ENCODE measurements at places on chromosomes 1 and 21.

GRCh38 chr1:84689514-84690396 is 506 bp downstream of the SSX2IP start:
- no peak for DNase-seq

- no peak for DNase-seq
These were observed 41.1 kb upstream of the CCSAP start for GRCh38 chr1:229383961-229384360.

DNA sequence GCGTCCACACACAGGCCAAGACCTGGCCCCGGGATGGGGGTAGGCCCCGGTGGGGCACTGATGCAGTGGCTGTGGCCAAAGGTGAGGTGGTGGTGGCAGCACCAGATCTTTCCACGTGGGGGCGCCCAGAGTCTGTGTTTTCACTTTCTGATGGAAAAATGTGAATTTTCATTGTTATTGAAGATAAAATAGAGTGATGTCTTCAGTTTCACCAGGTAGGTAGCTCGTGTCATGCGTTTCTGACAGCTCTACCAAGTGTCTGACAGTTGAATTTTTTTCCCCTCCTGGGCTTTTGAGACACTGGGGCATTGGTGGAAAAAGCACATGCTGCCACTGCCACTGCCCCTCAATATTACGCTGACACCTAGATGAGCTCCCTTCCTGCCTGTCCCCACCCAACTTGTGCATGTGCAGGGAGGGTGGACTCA is 40.0 kb upstream of the MAGOH start:
- DNase-seq: peak; percentile 81

DNA sequence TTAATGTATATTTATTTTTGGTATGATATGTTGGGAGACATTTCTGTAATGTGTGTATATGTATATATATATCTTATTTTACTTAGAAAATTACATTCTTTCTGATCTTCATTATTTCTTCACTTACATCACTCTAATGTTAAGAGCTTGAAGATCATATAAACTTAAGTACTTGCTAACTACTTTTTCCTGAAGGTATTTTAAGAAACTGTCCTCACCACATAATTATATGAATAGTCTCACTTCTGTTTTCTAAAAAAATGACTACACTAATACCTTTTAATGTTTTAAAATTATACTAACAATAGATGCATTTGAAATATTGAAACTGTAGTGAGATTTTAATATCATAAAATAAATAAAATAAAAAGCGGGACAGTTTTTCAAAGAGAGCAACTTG is 377.1 kb downstream of the LRRIQ3 start:
- no peak for DNase-seq

GRCh38 chr1:199954699-199955098 is 72.8 kb upstream of the NR5A2 start:
- no peak for DNase-seq

GRCh38 chr1:2886631-2887030 is 85.1 kb upstream of the TTC34 start:
- no peak for DNase-seq

GRCh38 chr1:59967780-59968179 is 41.2 kb upstream of the CYP2J2 start:
- DNase-seq: no peak

- no peak for DNase-seq
These were observed 77.5 kb upstream of the PLD5 start for GRCh38 chr1:242602001-242602400.

- DNase-seq: peak; percentile 77
These were observed 30.2 kb downstream of the LPAR3 start for GRCh38 chr1:84862810-84863251.

DNA sequence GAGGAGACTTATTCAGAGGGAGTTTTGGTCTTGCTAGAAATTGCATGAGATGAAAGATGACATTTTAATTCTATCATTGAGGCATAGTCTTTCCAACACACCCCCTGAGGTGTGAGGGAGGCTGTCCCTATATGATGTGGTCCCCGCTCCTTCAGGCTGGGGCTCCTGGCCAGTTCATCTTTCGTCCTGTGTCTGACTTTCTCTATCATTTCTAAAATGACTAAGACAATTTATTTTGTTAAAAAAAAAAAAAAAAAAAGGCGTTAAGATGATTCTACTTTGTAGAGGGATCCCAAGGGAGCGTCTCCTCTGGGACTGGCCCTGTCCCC is 50.5 kb downstream of the PRKCZ start:
- no peak for DNase-seq

GRCh38 chr1:60988891-60989290 is 93.5 kb upstream of the NFIA start:
- DNase-seq: no peak

GRCh38 chr21:45291613-45292398 is 4.1 kb upstream of the POFUT2 start:
- no peak for DNase-seq

DNA sequence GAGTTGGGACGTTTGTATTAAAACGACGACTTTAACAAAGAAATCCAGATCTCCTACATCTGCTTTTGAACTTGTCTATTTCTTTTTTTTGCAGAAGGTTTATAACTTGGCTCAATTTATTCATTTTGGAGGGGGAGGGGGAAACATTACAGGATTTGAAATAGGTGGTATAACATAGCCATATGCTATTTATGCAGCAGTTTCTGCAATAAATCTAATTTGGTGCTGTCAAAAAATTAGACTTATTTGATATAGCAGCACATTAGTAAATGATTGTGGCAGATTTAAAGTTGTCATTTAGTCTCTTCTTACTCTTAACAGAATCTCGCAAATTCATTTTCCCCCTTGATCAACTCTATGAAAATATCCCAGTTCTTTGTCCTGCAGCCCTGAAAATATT is 138.2 kb downstream of the SDCCAG8 start:
- no peak for DNase-seq

DNA sequence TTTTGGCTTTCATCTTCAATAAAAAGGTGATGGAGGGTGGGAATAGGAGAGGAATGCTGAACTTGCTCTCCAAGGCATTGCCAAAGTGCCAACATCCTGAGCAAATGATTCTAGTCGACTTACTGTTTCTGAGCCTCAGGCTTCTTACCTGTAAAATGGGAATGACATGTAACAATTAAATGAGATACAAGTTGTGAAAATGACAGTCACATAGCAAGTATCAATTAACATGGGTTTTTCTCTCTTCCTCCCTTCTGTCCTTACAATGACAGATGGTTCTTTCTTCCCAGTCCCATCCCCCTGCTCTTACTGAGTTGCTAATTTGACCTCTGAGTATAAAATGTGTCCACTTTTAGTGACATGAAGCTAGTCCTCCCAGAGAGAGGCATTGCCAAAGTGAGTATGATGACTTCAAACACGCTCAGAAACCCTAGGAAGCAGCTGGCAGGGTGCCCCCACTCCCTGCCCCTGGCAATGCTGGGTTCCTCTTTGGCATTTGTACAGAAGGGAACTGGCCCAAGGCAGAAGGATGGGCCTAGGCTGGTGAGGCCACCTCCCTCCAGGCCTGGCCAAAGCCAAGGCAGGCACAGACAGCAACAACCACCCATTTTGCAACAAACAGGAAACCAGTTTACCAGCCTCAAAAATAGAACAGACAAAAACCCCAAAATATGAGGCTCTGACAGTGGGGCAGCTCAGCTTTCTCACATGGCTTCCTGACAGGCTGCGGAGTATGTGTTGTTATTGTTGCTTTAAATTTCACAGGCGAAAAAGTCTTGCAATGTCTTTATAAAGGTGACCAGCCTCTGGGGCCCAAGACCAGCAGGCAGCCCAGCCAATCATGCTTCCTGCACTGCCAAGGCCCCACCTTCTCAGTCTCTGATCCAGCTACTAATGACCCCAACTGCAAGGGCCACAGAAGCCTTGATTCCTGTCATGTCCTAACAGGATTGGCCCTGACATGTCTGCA is 115.9 kb downstream of the HIVEP3 start:
- DNase-seq: peak; percentile 56

GRCh38 chr1:17239420-17239819 is 9.5 kb upstream of the PADI3 start:
- no peak for DNase-seq

- DNase-seq: no peak
These were observed 160.0 kb downstream of the PDE4B start for GRCh38 chr1:65952696-65953095.

DNA sequence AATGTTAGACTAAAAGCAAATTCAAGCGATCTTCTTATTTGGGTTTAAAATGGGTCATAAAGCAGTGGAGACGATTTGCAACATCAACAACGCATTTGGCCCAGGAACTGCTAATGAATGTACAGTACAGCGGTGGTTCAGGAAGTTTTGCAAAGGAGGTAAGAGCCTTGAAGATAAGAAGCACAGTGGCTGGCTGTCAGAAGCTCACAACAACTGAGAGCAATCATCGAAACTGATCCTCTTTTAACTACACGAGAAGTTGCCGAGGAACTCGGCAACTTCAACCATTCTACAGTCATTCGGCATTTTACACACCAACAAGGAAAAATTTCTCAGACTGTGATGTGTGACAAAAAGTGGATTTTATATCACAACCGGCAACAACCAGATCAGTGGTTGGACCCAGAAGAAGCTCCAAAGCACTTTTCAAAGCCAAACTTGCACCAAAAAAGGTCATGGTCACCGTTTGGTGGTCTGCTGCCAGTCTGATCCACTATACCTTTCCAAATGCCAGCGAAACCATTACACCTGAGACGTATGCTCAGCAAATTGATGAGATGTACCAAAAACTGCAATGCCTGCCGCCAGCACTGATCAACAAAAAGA is 47.9 kb downstream of the ASH1L start:
- peak; percentile 36 for DNase-seq

DNA sequence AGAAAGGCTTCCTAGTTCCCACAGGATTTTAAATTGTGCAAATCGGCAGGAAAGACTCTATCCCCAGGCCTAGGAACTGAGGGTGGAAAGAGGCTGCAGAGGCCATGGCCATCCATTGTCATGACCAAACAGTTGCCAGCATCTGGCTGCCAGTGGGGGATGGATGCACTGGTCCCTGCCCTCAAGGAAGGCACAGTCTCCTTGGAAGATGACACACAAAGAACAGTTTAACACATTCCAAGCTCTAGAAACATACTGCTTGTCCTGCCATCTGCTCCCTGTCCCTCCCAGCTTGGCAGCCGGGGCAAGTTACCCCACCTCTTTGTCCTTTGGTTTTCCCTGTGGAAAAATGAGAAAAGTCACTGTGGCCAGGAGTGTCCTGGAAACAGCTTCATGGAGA is 83.2 kb downstream of the BCAR3 start:
- no peak for DNase-seq

DNA sequence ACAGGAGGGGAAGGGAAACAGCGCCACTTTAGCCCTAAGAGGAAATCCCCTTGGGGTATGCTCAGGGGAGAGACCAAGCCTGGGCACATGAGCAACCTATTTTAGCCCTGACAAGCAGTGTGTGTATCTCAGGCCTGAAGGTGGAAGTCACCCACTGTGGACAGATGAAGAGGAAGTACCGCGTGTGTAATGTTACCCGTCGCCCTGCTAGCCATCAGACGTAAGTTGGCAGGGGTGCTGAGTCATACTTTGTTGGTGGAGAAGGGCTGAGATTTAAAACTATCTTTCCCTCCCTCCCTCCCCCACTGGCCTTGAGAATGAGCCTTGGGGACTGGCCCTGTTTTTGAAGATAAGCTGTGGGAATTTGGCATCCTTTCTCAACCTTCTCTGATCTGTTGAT is 11.2 kb downstream of the AGO1 start:
- no peak for DNase-seq

- no peak for DNase-seq
These were observed 13.1 kb upstream of the PSMG1 start for GRCh38 chr21:39196310-39196709.

- DNase-seq: no peak
These were observed 3.7 kb downstream of the IRF6 start for GRCh38 chr1:209802117-209802779.

- no peak for DNase-seq
These were observed 46.2 kb upstream of the KCNE1 start for GRCh38 chr21:34558166-34558565.

DNA sequence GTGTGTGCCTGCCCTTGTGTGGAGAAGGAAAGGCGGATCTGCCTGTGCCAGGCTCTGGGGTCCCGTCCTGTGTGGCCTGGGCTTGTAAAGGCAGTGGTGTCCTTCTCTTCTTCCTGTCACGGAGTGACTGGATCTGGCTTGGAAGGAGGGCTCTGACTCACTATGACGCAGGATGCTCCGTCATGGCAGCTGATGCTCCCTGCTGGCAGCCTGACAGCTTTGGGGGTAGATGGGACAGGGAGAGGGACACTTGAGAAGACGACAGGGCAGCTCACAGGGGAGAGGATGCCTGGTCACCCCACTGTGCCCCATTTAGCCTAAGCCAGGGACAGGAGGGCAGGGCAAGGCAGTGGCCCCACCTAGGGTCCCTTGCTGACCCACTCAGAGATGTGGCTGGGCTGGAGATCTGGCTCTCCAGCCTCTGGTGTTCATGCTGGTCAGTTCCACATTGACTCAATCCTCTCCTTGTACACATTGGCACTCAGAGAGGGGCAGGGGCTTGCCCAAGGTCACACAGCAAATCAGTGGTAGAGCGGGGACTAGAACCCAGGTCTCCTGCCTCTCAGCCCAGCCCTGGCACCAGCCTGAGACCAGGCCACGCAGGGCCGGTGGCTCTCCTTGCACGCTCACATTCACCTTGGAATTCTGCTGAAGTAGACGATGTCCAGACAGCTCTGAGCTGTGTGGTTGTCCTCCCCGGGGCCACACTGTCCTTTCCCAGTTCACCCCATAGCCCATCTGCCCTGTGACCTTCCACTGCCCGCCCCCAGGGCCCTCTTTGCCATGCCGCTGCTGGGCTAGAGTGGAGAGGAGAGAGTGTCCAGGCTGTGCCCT is 2.8 kb upstream of the FAM131C start:
- no peak for DNase-seq

DNA sequence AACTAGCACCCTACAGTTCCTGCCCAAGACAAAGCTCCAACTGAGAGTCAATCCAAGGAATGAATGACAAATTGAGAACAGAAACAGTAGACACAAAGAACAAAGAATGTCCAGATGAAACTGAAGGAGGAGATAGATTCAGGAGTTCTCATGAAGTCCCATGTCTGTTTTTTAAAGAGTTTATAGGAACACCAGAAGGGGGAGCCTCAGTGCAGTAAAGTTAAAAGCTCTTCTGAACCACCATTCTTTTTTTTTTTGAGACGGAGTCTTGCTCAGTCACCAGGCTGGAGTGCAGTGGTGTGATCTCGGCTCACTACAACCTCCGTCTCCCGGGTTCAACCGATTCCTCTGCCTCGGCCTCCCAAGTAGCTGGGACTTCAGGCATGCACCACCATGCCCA is 323.6 kb downstream of the MRPL39 start:
- DNase-seq: no peak

GRCh38 chr1:50977575-50978143 is 7.6 kb downstream of the CDKN2C start:
- DNase-seq: peak; percentile 47

DNA sequence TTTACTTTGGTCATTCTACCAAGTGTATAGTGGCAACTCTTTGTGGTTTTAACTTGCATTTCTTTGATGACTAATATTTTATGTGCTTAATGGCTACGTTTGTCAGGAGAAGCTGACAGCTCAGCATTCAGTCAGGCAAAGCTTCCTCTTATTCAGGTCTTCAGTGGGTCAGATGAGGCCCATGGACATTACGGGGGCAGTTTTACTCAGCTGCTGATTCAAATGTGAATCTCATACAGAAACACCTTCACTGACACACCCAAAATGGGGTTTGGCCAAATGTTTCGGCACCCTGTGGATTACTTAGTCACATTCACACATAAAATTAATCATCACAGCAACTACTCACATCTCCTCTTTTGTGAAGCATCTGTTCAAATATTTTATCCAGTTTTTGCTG is 104.9 kb upstream of the PLD5 start:
- DNase-seq: no peak

GRCh38 chr21:37958537-37958936 is 42.3 kb upstream of the KCNJ6 start:
- DNase-seq: no peak

- DNase-seq: peak; percentile 44
These were observed 13.5 kb upstream of the SLC19A1 start for GRCh38 chr21:45555557-45556301.

Data from activated naive CD4-positive, alpha-beta T cell treated with anti-CD3 and anti-CD28 coated beads, Interleukin-2, amount 10 ng/mL, durations not matched to agents 7 days and 5 days (primary cell).